Bronchial epithelial cell (primary cell): ENCODE measurements at places on chromosomes 12 and 14. TPM values are rescaled to one million over a fixed set of nuclear protein-coding genes. Genes with fewer than 3 reads are reported as not detected.

- DNase-seq: no peak
These were observed 685.9 kb downstream of the DIO2 start for GRCh38 chr14:79525416-79525815.

DNA sequence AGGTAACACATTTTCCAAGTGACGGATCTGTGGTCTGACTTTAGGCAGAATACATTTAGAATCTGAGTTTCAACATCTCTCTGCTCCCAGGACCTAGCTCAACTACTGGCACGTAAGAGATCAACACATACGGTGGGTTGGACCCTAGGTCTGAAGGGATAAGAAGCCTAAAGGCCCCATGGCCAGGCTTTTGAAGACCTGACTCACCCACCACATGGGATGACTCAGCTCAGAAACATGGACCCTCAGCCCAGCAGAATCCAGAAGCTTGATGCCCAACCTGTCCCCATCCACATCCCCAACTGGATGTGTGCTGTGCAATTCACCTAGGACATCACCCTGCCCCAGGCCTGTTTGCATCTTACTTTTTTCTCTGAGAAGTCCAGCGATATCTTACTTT, 770.2 kb downstream of the BCL11B start:
- DNase-seq: no peak

Gene SLC35F4
- total RNA-seq: not detected in 2 replicates

Gene SLC8A3
- total RNA-seq: under 0.01 TPM in 1 of 2 replicates, not detected in the other

Gene ZNF605
- total RNA-seq: 6.3 and 9.6 TPM in 2 replicates

Gene SERPINA6
- total RNA-seq: not detected in 2 replicates

Gene SPPL3
- 4.2 and 8.7 TPM in 2 replicates for total RNA-seq

Gene SOAT2
- not detected in 2 replicates for total RNA-seq
